ENCODE measurements at places on chromosomes 3 and 15. TPM values are rescaled to one million over a fixed set of nuclear protein-coding genes. Genes with fewer than 3 reads are reported as not detected.

RAB5A gene
- total RNA-seq = 87.8 TPM

NR2E3 gene
- 0.57 TPM for total RNA-seq

OSTN gene
- not detected for total RNA-seq

SST gene
- not detected for total RNA-seq

KCTD6 gene
- total RNA-seq = 8.5 TPM

LMAN1L gene
- total RNA-seq = not detected

C3orf80 gene
- total RNA-seq = 5.7 TPM

HRH1 gene
- total RNA-seq = 27.8 TPM

ACKR4 gene
- 3.4 TPM for total RNA-seq

FHIT gene
- total RNA-seq = not detected

DAZL gene
- 0.14 TPM for total RNA-seq

ITIH1 gene
- total RNA-seq = not detected

GOLGA8G gene
- total RNA-seq = not detected
